ENCODE measurements at places on chromosomes 12 and 14.

DNA sequence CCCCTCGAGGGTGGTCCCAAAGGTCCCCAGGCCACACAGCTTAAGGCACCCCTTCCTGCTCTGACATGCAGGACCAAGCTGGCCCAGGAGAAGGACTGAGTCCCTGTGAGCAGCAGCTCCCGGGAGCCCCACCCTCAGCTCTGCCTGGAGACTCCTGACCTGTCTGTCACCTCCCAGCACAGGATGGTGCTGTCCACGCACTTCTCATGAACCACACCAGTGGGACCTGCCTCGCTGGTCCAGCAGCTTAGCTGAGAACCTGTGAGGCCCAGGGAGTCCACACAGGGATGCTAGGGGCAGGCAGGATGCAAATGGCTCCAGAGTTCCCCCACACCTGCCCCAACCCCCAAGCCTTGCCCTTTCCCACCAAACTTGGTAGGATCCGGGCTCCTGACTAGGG, 27.7 kb downstream of the CCDC85C start:
- no peak for DNase-seq

- no peak for DNase-seq
Observed at GRCh38 chr12:46403719-46404070, 31.1 kb upstream of the SLC38A2 start.

DNA sequence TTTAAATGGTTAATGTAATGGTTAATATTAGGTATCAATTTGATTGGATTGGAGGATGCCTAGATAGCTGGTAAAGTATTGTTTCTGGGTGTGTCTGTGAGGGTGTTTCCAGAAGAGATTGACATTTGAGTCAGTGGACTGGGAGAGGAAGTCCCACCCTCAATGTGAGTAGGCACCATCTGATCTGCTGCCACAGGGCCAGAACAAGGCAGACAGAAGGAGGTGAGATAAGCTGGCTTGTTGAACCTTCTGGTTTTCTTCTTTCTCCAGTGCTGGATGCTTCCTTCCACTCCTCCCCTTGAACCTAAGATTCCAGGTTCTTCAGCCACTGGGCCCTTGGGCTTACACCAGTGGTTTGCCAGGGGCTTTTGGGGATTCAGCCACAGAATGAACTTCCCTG, 756.5 kb upstream of the LRFN5 start:
- DNase-seq, result no peak

- no peak for DNase-seq
Observed at GRCh38 chr12:131340616-131341210, 370.2 kb upstream of the SFSWAP start.

GRCh38 chr14:23481362-23481970, 12.0 kb downstream of the NGDN start:
- no peak for DNase-seq

- no peak for DNase-seq
Observed at GRCh38 chr14:64562436-64562835, 12.7 kb downstream of the PPP1R36 start.

GRCh38 chr12:111638556-111638955, 39.4 kb upstream of the ATXN2 start:
- DNase-seq, result no peak

DNA sequence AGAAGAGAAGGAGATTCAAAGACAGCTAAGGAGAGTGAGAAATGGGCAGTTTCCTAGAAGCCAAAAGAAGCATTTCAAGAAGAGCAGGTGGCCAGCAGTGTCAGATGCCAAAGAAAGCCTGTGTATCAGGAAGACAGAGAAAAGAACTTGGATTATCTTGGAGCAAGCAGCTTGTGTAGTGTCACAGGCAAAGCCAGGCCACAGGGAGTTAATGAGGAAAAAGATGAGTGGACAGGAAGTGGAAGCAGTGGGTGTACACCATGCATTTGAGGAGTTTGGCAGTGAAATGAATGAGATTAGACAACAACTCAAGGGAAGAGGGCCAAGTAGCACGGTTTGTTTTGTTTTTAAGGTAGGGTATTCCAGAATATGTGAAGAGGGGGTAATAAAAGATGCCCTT, 5.6 kb upstream of the MYH7 start:
- DNase-seq, result no peak

DNA sequence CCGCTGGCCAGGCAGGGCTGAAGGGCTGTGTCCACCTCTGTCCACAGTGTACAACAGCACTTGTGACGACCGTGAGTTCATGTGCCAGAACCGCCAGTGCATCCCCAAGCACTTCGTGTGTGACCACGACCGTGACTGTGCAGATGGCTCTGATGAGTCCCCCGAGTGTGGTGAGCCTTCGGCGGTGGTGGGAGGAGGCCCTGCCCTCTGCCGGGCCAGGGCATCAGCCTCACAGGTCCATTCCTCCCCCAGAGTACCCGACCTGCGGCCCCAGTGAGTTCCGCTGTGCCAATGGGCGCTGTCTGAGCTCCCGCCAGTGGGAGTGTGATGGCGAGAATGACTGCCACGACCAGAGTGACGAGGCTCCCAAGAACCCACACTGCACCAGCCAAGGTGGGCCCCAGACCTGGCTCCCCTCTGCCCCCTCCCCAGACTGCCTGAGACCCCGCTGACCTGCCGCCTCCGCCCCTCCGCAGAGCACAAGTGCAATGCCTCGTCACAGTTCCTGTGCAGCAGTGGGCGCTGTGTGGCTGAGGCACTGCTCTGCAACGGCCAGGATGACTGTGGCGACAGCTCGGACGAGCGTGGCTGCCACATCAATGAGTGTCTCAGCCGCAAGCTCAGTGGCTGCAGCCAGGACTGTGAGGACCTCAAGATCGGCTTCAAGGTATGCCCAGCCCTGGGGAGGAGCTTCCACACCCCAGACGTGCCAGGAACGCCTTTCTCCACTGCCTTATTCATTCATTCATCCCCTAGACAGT, 20.8 kb upstream of the NXPH4 start:
- DNase-seq, result no peak

DNA sequence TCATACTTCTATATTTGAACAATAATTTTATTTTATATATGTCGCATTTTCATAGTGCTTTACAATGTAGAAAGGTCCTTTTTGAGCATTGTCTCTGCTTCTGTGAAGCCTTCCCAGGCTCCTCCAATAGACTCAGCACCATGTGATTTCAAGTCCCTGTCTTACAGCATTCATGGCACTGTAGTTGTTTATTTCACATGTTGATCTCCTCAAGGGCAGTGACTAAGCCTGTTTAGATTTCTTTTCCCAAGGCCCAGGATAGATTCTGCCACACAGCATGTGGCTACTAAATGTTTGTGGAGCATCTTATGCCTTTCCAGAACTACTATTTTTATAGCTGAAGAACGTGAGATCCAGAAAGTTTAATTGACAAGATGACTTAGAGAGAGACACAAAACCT, 391.7 kb downstream of the TMEM117 start:
- no peak for DNase-seq

DNA sequence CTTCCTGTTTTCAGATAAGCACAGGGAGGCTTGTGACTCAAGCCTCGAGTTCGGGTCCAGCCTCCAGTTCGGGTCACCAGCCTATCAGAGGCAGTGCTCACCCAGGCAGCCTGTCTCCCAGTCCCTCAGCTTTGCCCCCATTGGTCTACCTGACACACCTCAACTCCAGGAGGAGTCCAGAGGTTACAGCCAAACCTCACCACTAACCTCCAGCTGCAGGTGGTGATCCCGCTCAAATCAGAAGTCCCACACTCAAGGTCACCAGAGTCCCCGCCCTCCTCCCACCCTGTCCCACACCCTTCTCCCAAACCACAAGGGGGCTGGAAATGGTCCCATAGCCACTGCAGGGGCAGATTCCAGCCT, 42.1 kb downstream of the KDM2B start:
- DNase-seq, result no peak

DNA sequence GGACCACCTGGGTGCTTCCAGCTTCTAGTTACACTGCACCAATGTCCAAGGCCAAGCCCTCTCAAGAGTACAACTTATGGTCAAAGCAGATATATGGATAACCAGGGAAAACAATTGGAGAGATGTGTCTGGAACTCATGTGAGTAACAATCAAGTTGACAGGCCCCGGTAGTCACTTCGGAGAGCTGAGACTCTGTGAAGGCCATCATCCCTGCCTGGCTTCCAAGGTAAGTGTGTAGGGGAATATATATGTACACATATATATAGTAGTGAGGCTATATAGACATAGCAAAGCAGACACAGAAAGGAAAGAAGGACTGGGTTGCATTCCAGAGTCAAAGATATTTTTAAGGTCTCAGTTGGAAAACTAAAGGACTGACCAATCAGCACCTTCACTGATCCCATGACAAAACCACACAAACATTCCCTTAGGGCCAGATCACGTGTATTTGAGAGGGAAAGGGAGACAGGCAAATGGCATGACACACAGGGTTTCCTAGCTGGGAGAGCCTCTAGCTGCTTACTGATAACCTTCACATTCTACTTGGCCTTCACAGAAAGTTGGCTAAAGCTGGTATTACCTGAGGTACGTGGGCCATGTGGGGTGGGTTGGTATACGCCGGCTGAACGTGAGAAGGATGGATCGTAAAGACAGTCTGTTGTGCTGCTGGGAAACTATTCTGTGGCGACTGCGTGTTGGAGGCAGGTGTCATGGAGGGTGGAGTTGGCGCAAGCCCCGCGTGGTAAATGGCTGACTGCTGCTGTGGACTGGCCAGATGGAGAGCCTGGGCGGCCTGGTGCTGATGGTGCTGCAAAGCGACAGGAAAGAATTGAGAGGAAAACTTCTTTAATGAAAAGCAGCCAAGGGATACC, 50.0 kb downstream of the SH2B3 start:
- no peak for DNase-seq

GRCh38 chr12:113667095-113667494, 195.4 kb upstream of the LHX5 start:
- no peak for DNase-seq

Data from activated CD4-positive, alpha-beta T cell treated with anti-CD3 and anti-CD28 coated beads for 4 hours (primary cell).